Right atrium auricular region (tissue), 2 donors: ENCODE measurements at places on chromosomes 11 and 22. TPM values are rescaled to one million over a fixed set of nuclear protein-coding genes. Genes with fewer than 3 reads are reported as not detected.

The SLC22A25 gene
- not detected for total RNA-seq

The CAPN5 gene
- total RNA-seq = 2.6 TPM

GRCh38 chr22:16922706-16923105 is 85.3 kb downstream of the GAB4 start:
- DNase-seq = no peak

GRCh38 chr11:61111786-61112517 is 9.7 kb downstream of the CD5 start:
- DNase-seq = no peak

DNA sequence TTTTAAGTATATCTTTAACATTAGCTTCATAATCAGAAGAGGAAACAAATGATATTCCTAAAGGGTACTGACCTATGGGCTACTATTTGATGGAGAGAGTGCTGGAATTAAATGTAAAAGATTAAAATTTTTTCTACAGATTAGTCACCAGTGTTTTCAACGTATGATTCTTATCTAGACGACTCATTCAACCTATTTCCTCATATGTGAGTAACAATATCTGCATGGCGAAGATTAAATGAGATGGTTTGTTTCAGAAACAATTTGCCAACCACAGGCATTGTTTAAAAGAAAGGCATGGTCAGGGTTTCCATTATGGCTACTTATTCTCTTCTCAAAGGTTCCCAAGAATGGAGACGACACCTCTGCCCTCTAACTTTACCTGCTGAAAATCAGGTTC is 20.4 kb downstream of the OR56B4 start:
- no peak for DNase-seq
